Activated T-cell treated with anti-CD3 and anti-CD28 coated beads, Interleukin-2, amount 50 U/mL, for 48 hours (primary cell): ENCODE measurements at places on chromosomes 2 and 18.

GRCh38 chr18:69874058-69874457, 73.6 kb downstream of the CD226 start:
- no peak for DNase-seq

- DNase-seq, result no peak
These were observed 243.8 kb upstream of the CHST9 start for GRCh38 chr18:27428716-27429475.

- no peak for DNase-seq
These were observed 211.3 kb upstream of the HDAC4 start for GRCh38 chr2:239612133-239612532.

GRCh38 chr2:138713504-138713903, 66.7 kb downstream of the NXPH2 start:
- no peak for DNase-seq

DNA sequence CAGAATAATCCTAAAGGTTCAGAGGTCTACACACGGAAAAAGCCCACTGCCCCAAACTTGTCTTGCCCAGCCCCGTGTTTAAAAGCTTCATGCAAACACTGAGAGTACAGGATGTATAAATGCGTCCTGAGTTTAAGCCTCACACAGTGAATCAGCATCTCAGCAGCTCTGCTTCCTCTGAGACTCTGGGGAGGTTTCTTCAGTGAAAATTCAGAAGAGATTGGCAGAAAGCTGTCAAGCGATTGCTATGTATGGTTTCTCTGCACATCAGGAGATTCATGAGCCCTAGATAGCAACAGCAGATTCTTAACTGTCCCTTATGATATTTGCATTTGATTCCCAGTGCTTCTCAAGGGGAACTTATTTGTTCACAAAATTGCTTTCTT, 27.1 kb downstream of the CRACDL start:
- DNase-seq, result no peak

DNA sequence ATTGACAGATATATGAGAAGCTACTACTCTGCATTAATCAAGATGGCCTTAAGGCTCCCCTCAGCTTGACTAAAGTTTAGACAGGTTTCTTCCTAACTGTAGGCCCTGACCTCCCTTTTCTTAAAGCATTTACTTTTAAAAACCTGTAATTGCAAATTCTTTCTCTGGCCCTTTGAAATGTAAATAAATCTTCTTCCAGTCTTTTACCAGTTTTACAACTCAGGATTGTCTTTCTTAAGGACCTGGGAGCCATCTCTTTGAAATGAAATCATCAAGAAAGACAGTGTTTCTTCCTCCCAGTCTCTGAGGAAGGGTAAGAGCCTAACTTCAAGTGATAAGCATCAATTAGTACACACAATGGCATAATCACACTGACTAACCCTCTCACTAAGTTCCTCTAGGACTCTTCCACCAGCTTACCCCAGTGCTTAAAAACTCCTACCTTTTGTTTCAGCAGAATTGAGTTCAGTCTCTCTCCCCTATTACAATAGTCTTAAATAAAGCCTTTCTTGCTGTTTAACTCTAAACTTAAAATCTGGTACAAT, 58.7 kb upstream of the CDH20 start:
- DNase-seq, result no peak
